ENCODE measurements at places on chromosomes 3 and 15.

DNA sequence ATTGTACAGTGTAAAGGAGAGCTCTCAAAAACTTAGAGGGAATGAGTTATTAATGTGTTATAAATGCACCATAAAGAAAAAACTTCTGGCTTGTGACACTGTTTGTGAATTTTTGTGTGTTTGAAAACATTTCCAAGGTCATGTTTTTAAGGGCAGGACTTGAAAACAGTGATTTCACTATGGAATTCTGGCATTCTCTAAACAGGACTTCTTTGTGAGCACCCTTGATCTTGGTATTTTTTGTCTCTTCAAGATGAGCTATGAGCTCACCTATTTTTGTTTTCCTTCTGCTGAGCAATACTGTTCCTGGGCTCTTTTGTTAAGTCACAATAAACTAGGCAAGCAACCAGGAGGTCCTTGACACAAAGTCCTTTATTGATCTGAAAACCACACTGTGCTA is 284.4 kb downstream of the RBMS3 start:
- DNase-seq: no peak

GRCh38 chr15:100958326-100959065 is 39.3 kb downstream of the LRRK1 start:
- no peak for DNase-seq

DNA sequence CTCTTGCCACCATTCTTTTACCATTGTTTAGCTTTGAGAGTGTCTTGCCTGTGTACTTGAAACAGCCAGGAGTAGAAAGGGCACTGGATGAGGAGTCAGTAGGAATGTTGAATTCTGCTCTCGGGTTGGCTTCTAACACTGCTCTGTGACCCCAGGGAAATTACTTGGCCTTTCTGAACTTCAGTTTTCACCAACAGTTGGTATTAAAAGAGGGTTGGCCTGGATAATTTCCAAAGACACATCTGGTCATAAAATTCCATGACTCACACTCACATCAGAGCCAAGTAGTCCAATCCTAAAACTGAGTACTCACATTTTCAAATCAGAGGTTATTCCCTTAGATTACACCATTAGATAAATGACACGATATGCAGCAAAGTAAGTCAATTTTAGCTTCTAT is 141.6 kb downstream of the ECT2 start:
- no peak for DNase-seq

DNA sequence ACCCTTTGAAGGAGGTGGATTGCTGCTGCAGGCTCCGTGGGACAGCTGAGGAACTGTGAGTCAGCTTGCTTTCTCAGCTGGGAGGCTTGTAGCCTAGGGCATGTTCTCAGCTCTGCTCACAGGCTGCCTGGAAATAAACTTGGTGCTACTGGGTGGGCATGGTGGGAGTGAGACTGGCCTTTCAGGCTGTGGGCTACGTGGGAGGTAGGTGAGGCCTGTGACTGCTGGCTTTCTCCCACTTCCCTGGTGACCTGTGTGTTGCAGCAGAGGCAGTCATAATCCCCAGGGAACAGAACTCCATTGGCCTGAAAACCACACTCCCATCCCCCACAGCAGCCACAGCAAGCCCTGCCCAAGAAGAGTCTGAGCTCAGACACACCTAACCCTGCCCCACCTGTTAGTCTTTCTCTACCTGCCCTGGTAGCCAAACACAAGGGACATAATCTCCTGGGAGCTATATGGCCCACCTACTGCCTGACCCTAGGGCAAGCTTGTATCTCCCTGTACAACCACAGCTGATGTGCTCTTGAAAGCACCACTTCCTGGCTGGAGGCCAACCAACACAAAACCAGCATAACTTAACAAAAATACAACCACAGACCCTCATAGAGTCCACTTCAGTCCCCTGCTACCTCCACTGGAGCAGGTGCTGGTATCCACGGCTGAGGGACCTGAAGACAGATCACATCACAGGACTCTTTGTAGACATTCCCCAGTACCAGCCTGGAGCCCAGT is 236.5 kb downstream of the SQOR start:
- DNase-seq: no peak

DNA sequence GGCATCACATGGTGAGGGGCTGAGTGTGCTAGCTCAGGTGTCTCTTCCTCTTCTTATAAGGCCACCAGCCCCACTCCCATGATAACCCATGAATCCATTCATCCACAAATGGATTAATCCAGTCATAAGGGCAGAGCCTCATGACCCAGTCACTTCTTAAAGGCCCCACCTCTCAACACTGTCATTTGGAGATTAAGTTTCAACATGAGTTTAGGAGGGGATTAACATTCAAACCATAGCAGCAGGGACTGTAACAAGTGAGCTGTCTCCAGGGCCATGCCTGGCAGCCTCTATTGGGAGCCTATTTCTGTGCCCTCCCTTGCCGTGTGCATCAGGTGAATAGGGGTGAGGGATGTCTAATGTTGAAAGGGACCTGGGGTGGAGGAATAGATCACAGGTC is 77.5 kb downstream of the CHRD start:
- DNase-seq: no peak
